ENCODE measurements at places on chromosomes 4 and X.

DNA sequence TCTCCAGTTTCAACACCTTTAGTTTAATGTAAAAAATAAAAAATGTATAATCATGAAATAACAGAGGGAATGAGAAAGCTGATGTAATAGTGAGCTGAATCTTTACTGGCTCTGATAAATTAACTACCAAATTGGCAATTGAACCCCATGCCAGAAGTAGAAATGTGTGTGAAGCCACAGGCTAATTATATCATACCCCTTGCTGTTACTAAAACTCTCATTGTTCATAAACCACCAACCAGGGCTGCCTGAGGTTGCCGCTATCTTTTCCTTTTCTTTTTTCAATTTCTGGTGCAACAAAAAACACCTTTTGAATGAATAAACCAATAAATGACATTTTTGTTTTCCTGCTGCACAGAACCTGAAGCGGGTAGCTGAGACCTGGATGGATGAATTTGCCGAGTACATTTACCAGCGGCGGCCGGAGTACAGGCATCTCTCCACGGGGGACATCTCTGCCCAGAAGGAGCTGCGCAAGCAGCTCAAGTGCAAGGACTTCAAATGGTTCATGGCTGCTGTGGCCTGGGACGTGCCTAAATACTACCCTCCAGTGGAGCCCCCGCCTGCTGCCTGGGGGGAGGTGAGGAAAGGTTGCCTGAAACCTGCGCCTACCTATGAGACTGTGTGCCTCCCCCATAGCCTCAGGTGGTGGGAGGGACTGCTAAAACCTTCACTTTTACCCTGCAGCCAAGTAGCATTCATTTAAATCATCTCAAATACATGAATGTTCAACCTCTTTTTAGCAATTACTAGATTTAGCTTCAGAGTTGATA, 216.7 kb upstream of the GALNT7 start:
- peak; percentile 58 for DNase-seq

GRCh38 chr4:19803406-19803805, 448.3 kb upstream of the SLIT2 start:
- no peak for DNase-seq

DNA sequence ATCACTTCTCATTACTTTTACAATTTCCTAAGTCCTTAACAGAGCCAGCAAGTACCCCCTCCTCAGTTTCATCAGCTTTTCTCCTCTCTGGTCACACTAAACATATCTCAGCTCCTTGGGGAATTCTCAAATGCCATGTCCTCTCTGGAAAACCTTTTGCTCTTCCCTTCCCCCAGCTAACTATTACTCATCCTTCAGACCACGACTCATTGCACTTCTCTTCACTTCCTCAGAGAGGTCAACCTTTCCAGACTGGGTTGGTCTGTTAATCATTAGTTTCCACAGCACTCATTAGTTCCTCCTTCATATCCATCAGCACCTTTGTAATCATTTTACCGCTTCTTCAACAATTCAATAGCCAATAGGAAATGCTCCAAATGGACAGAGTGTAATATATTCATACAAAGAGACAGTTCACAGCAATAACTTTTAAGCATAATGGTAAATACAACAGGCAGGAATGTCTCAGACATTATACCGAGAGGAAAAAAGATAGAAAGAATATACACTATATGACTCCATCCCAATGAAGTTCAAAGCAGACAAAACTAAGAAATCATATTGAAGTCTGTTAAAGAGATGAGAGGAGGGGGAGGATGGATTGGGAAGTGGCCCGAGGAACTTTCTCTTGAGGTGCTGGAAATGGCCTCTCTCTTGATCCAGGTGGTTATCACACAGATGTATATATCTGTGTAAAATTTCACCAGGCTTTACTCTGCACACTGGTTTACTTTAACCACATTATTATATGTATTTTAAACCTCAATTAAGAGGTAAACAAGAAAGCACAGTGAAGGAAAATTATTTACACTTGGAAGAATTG, 39.6 kb downstream of the DDX60L start:
- DNase-seq: no peak

DNA sequence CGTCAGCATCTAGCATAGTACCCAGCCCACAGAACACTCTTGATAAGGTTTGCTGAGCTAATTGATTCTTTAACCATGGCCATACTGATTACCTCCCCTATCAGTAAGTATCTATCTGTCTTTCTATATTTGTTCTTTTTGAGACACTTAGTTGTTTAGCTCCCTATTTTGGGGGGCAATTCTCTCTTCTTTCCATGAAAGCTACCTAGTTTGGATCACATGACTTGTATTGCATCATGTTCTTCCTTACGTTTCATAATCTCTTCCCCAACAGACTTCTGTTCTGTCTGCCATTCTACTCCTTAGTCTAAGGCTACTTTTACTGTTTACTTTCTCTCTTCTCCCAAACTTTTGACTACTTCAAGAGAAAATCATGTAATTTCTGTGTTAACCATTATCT, 39.0 kb downstream of the TBC1D19 start:
- no peak for DNase-seq

DNA sequence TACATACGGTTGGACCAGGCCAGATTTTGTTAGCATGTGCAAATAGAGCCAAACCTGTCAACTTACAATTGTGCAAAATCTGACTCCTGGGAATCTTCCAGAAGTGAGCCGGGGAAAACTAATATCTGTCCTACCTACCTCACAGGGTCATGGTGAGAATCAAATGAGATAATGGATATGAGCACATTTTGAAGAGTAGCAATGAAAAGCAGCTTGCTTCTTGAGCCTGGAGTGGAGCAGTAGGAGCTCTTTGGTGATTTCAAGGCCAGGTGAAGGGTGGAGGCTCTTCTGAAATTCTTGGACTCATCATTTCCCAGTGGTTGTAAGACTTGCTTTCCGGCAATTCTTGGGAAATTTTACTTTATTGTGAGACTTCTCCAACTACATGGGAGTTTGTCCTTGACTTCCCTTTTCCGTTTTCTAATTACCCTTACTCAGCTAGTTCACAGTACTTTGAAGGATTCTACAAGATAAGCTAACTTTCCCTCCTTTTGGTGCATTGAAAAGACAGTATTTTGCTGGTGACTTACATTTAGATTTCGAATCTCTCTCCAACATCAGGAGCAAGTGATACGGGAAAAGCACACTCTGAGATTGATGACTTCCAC, 12.2 kb downstream of the PLAC1 start:
- DNase-seq: no peak

GRCh38 chr4:6379767-6380745, 92.4 kb downstream of the PPP2R2C start:
- DNase-seq: no peak

GRCh38 chr4:77358315-77358928, 201.4 kb downstream of the CCNG2 start:
- no peak for DNase-seq

DNA sequence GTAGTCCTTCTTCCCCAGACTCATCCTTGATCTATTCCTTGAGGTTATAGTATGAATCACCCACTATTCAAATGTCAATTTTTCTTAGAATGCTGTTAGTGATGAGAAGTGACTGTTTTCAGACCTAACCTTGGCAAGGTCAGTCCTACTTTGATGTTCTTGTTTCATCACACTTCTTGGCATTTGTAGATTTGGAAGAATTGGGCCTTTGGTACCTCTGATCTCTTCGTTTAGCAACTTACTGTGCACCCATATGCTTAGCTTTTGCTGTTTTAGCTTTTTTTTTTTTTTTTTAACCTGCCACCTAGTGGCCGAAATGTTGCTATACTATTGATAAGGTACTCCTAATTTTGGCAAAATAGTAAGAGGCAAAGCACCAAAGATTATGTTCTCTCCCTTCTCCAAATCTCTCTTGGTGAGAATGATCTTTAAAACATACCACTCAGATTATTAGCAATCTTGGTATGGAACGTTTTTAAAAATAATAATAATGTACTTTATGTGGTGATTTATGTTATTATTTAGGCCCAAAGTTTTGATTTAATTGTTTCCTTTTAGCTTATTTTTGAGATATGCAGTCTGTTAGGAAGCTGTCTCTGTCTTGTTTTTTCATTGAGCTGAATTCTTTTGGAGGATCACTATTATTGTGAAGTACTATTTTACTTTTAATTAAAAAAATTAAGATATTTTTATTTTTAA, 16.6 kb downstream of the DCK start:
- DNase-seq: peak; percentile 44

DNA sequence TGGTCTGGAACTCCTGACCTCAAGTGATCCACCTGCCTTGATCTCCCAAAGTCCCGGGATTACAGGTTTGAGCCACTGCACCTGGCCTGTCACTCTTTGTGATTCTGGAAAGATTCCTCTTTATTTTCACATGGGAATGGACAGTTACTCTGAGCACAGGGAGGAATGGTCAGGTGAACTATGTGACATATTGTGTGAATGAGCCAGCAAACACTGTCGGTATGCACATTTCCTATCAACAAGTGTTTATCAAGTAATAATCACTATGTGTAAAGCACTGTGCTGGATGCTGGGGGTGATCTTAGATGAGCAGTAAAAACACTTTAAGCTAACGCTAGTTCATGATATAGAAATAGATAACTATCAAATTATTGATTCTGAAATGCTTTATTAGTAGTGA, 97.5 kb downstream of the LIMCH1 start:
- DNase-seq: no peak

DNA sequence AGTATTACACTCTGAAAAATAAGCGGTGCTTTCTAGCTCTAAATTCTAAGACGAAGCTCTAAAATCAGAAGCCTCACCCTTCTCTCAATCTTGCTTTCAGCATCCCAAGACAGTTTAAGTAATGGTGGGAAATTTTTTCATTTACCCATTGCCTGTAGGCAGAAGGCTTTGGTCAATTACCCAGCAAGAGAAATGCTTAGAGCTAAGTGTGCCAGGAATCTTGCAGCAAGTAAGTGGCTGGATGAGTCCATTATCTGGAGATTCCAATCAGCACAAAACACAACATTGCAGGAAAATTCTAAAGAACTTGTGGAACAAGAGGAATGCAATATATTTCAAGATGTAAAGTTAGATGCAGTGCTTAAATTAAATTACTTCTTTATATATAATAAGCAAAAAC, 28.4 kb downstream of the USP26 start:
- DNase-seq: no peak

DNA sequence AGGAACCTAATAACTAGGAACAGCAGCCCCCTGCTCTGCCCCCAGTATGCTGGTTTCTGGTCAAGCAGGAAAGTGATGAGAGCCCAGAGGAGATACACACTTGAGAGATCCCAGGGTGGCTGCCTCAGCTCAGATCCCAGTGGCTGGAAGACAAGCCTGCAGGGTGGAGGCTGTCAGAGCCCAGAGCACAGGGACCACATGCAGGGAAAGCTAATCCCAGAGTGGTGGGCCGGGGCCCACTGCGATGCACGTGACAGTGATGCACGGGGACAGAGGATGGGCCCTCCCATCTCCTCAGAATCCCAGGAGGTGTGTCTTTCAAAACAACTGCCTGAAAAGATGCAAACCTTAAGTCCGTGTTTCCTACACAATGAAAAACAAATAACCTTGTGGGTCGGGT, 29.1 kb upstream of the CRMP1 start:
- DNase-seq: no peak

- DNase-seq: no peak
Measured at GRCh38 chr4:94131212-94131611, 76.5 kb upstream of the SMARCAD1 start.
